ENCODE measurements at places on chromosomes 13 and 19.
A peak's percentile ranks its signal among the peaks of the same experiment; 100 is the strongest.

- no peak for DNase-seq
Measured at GRCh38 chr19:5948752-5949564, 29.0 kb downstream of the RANBP3 start.

DNA sequence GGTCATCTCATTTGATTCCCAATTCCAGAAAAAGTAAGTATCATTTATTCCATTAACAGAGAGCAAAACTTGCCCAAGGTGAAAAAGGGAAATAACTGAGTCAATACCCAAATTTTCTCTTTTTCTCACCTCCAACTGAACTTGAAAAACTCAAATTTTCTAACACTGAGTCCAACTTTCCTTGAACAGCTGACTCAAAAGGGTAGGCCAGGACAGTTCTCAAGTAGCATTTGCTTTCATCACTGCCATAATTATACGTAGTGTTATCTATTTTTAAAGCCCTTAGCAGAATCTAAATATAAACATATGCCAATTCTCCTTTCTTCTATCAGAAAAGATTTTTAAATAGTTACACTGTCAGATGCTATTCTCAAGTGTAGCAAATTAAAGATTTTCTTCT lies 3.5 kb downstream of the N4BP2L2 start:
- no peak for DNase-seq

GRCh38 chr13:101841698-101842097 lies 389.2 kb downstream of the ITGBL1 start:
- DNase-seq: no peak

DNA sequence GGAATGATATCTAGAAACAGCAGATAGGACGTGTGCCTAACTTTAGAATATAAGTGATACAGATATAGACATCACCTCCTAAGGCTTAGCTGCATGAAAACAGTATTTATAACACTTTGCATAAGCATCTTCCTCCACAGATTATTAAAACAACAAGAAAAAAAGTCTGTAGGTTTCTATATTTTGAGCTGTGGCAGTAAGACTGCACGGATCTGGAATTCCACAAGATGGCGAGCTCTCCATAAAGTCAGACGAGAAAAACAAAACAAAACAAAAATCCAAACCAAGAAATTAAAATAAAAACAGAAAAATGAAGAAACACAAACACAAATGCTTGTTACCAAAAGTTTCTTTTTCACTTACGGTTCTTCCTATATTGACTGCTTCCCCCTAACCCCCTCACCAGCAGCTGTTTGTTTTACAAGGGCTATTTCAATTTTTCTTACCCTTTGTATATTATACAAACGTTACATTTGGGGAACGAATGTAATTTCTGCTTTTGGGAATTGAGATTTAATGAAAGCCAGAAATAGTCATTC lies 285.8 kb downstream of the MYO16 start:
- peak; percentile 43 for DNase-seq

- peak; percentile 97 for DNase-seq
Measured at GRCh38 chr19:9309974-9310446, 372 bp upstream of the ZNF699 start.

DNA sequence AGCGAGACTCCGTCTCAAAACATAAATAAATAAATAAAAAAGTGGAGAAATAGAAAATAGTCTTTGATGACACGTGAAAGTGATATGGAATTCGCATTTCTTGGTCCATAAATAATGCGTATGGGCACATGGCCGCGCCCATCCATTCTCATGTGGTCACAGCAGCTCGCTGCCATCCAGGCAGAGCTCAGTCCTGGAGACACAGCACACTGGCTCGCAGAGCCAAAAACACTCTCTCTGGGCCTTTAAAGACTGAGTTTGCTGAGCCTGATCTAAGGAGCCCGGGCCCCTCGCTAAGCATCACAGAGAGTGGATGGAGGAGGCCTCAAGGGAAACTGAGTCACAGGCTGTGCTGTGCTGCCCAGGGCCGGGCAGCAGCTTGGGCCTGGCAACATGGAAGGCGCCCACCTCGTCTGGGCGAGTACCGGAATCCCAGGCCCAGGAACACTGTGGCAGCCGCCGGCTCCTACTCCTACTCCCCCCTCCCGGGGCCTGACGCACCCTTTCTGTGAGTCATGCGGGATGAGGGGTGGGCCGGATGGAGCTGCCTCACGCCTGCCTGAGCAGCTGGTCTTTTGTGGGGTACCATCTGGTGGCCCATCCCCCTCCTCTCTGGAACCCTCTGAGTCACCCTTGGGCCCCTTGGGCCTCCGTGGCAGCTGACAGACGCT lies 28.9 kb upstream of the CACTIN start:
- no peak for DNase-seq

DNA sequence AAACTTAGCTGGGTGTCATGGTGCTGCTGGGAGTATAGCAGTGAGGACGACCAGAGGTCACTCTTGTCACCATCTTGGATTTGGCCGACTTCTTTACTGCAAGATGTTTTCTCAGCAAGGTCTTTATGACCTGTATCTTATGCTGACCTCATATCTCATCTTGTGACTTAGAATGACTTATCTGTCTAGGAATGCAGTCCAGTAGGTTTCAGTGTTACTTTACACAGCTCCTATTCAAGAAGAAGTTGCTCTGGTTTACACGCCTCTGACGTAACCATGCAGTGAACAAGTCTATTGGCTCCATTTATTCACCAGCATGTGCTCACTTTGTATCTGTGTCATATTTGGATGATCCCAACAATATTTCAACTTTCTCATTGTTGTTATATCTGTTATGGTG lies 26.7 kb downstream of the ZNF850 start:
- no peak for DNase-seq

DNA sequence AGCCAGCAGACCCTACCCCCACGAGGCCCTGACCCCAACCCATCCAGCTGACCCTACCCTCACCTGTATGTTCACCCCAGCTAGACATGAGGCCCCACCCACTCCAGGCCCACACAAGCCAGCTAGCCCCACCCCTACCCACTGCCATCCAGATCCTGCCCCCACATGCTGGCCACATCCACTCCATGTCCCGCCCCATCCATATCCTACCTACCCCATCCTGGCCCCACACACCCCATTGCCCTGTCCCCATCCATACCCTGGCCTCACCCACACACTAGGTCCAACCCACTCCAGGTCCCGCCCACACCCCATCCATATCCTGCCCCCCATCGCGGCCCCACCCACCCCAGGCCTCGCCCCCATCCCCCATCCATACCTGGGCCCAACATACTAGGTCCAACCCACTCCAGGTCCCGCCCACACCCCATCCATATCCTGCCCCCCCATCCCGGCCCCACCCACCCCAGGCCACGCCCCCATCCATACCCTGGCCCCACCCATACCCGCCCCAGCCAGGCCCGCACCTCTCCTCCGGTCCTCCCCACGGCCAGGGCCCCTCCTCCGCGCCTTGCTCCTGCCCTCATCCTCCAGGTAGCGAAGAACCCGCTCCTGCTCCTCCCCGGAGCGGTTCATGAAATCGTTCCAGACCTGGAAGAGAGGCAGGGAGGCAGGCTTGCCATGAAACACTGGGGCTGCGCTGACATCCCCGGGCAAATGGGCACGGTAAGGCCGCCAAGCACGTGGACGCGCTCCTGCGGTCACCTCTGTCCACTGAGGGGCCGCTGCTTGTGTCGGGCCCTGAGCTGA lies 7.2 kb downstream of the RNU6-9 start:
- DNase-seq: no peak

- DNase-seq: no peak
Measured at GRCh38 chr19:45972947-45973540, 621 bp downstream of the NOVA2 start.

DNA sequence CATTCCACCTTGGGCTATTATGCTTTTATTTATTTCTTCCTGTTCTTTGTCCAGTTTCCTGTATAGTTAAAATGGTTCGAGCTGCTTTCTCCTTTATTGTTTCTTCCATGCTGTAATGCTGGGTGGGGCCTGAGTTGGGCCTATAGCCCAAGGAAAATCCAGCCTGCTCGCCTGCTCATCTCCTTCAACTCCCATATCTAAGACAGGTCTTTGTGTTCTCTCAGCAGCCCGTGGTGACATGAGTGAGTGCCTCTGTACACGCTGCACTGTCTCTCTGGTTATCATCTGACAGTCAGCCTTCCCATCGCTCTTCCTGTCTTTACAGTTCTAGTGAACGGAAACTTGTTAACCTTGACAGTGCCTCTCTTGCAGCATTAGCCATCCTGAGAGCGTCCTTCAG lies 221.9 kb upstream of the SLC10A2 start:
- peak; percentile 53 for DNase-seq

- no peak for DNase-seq
Measured at GRCh38 chr19:4090356-4091220, 23.9 kb upstream of the ZBTB7A start.

GRCh38 chr13:72653506-72653905 lies 73.9 kb downstream of the MZT1 start:
- no peak for DNase-seq

GRCh38 chr19:756821-757688 lies 6.1 kb downstream of the MISP start:
- no peak for DNase-seq

DNA sequence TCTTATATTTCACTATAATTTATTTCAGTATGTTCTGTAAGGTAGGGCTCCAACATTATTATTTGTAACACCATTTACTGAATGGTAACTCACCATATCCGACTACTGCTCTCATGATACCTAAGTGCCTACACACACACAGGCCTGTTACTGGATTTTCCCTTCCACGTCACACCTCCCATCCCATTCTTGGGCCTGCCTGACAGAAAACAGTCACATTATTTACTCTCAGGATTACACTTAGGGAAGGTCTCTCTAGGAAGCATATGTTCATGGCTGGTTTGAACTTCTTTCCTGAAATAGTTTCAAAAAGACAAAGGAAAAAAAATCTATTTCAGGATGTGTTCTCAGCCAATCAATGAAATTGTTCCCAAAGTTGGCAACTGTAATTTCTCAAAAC lies 102.3 kb upstream of the DOCK9 start:
- DNase-seq: no peak

DNA sequence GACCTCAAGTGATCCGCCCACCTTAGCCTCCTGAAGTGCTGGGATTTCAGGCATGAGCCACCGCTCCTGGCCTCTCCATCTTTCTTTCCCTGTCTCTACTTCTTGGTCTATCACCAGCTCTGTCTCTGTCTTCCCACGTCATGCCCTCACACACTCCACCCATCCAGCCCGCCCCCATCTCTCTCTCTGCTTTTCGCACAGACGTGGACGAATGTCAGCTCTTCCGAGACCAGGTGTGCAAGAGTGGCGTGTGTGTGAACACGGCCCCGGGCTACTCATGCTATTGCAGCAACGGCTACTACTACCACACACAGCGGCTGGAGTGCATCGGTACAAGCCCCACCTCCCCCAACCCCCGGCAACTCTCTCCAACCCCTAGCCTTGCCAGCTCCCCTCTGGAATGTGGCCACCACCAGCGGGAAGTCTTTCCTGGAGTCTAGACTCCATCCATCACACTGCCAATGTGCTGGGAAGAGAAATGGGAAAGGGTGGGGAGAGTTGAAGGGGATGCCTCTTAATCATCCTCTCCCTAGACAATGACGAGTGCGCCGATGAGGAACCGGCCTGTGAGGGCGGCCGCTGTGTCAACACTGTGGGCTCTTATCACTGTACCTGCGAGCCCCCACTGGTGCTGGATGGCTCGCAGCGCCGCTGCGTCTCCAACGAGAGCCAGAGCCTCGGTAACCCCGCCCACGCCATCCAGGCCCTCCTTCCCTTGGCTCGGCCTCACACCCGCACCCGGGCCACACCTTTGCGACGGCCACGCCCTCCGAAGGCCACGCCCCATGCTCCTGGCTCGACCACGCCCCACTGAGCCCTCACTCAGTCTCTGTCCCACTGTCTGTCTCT lies 22.5 kb downstream of the LTBP4 start:
- DNase-seq: peak; percentile 100

DNA sequence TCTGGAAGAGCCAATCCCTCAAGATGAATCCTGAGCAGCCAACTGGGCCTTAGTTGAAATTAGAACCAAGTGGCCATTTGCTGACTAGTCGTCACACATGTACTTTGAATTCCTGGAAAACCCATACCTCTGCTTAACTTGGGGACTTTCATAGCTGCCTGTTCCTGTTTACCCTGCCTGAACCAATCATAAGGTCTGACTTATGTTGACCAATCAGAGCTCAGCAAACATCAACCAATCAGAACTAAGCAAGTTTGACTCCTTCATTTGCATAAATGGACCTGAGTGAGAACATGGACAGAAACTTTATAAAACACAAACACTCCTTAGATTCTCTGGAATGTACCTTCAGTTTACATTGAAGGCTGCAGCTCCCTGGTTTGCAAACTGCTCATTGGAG lies 50.8 kb downstream of the LATS2 start:
- no peak for DNase-seq
